Neural crest cell (in vitro differentiated cells): ENCODE measurements at places on chromosomes 4 and X. TPM values are rescaled to one million over a fixed set of nuclear protein-coding genes. Genes with fewer than 3 reads are reported as not detected.

Gene TEX13B
- total RNA-seq = not detected in 2 replicates

Gene UGT2B10
- total RNA-seq = not detected in 2 replicates

Gene NSG1
- 23.7 and 24.5 TPM in 2 replicates for total RNA-seq

Gene BANK1
- 0.11 and 0.44 TPM in 2 replicates for total RNA-seq

Gene NSUN7
- 4.4 and 4.7 TPM in 2 replicates for total RNA-seq

Gene NAAA
- total RNA-seq = 3.3 and 3.5 TPM in 2 replicates

Gene EIF4E
- total RNA-seq = 144 and 145 TPM in 2 replicates
